ENCODE measurements at places on chromosomes 3 and 15. TPM values are rescaled to one million over a fixed set of nuclear protein-coding genes. Genes with fewer than 3 reads are reported as not detected.

GRCh38 chr3:189272500-189273119 is 100.8 kb downstream of the TPRG1 start:
- no peak for DNase-seq
- H3K4me3 ChIP-seq, result no peak overlapping the region
- no peaks in the 10 kb centered on the region for H3K4me1 ChIP-seq
- no peak overlapping the region for H3K27ac ChIP-seq

DNA sequence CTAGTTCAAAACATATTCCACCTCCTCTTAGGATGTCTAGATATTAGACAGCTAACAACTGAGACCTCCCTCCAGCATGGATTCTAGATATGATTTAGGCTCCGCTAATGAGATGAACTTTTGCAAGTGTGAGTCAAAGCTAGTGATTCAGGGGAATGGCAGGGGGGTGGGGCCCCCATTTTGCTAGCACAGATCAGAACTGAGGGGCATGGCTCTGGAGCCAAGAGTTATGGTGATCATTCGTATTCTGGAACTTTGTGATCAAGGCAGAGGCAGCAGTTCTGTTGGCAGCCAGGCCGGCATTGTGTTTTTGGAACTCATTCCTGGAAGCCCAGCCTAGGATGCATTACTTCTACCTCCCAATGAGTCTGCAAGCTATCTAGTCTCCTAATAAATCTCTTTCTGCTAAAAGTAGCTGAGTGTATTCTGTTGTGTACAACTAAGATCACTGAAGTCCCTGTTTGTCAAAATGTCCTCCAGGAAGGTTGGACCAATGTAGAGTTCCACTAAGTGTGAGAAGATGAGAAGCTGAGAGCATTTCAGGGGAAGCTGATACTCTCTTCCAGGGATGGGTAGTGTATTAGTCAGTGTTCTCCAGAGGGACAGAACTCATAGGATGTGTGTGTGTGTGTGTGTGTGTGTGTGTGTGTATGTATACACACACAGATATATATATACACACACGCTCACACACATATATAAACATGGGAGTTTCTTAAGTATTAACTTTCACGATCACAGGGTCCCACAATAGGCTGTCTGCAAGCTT is 312.7 kb downstream of the TLE3 start:
- DNase-seq, result no peak
- H3K4me1 ChIP-seq, result no peaks in the 10 kb centered on the region
- no peak overlapping the region for H3K27ac ChIP-seq
- no peak overlapping the region for H3K4me3 ChIP-seq
- no peaks in the 10 kb centered on the region for H3K36me3 ChIP-seq
- no peaks in the 10 kb centered on the region for H3K27me3 ChIP-seq

DNA sequence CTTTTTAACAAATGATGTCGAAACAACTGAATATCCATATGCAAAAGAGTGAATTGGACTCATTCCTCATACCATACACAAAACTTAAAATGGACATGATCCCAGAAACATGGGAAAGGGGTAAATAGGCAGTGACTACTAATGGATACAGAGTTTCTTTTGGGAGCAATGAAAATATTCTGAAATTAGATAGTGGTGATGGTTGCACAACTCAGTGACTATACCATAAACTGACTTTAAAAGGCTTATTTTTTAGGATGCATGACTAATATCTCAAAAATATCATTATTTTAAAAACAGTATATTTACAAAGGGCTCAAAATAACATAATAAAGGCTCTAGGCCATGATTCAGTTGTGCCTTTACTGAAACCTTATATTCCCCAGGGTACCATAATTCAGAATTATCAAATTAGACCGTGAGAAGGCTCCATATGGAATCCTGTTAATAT is 16.3 kb upstream of the ATP13A3 start:
- H3K4me1 ChIP-seq, result no peaks in the 10 kb centered on the region
- no peak overlapping the region for H3K4me3 ChIP-seq
- no peak overlapping the region for H3K27ac ChIP-seq
- no peaks in the 10 kb centered on the region for H3K36me3 ChIP-seq

- no peak overlapping the region for H3K4me3 ChIP-seq
- H3K36me3 ChIP-seq, result no peaks in the 10 kb centered on the region
- no peaks in the 10 kb centered on the region for H3K4me1 ChIP-seq
Observed at GRCh38 chr3:154191520-154191919, 70.3 kb downstream of the ARHGEF26 start.

DNA sequence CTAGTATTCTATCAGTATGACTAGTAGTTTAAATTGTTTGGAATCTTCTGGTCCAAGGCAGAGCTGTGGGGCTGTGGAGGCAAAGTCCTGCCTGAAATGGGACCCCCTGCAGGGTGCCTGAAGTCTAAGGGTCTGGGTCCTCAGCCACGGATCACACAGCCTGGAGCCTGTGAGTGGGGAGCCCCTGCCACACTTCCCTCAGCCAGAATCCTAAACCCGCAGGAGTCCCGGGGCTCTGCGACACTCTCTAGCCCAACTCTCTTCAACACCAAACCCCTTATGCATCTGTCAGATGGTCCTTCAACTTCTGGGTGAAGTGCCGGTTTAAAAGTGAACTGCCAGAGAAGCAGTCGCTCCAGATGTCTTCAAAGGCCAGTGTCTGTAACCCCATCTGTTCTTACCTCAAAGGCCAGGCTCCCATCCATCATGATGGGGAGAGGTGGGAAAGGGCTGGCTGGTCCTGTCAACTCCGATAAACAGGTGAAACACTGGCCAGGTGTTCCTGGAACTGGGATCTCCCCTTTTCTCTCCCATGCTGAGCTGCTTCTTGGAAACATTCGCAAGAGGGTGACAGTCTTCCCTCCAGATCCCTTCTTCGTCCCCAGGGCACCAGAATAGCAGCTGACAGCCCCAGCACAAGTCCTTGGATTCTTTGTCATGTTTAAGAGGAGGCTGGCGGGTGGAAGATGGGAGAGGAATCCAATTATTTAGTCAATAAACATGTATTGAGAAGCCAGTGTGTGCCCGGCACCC is 45.6 kb downstream of the CPN2 start:
- DNase-seq, result no peak
- no peak overlapping the region for H3K4me3 ChIP-seq
- no peak overlapping the region for H3K27ac ChIP-seq
- no peaks in the 10 kb centered on the region for H3K36me3 ChIP-seq
- H3K27me3 ChIP-seq, result no peaks in the 10 kb centered on the region
- peaks cover 3% of the 10 kb centered on the region for H3K4me1 ChIP-seq

PROS1 gene
- 2.5 TPM for total RNA-seq

FRMD4B gene
- total RNA-seq, result 7.2 TPM

NR2F2 gene
- total RNA-seq, result not detected

All from H1 (cell line).